ENCODE measurements at places on chromosomes 7 and 10.

DNA sequence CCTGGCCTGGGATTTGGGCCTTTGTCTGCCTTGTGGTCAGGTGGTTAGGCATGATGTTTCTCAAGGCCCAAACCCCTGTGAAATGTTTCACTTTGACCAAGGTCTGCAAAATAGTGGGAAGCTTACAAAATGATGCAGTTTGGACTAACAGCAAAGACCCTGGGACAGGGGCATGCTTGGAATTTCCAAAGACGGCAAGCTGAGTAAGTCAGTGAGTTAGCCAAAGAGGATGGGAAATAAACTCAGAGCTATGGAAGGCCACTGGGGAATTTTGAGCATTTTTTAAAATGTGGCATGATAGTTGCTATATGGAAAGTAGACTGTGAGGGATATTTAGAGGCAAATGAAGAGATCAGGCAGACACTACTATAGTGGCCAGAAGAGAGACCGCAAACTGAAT, 31.6 kb upstream of the PPP1R3C start:
- DNase-seq = no peak

GRCh38 chr10:126394948-126395347, 6.7 kb upstream of the ADAM12 start:
- DNase-seq = no peak

DNA sequence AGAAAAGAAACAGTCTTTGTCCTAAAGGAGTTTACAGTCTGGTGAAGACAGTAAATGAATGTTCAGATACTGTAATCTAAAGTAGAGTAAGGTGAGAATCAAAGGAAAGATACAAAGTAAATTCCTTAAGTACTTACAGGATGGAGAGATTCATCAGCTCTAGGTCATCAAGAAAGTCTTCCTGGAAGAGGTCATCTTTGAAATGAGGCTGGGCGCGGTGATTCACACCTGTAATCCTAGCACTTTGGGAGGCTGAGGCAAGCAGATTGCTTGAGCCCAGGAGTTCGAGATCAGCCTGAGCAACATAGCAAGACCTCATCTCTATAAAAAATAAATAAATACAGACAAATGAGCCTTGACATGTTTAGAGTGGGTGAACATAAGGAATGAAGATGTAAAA, 18.3 kb downstream of the FHIP2A start:
- no peak for DNase-seq

- peak; percentile 49 for DNase-seq
Measured at GRCh38 chr7:127819975-127820731, 168.2 kb downstream of the SND1 start.

GRCh38 chr10:104328896-104329710, 9.2 kb downstream of the ITPRIP start:
- DNase-seq = peak; percentile 76

DNA sequence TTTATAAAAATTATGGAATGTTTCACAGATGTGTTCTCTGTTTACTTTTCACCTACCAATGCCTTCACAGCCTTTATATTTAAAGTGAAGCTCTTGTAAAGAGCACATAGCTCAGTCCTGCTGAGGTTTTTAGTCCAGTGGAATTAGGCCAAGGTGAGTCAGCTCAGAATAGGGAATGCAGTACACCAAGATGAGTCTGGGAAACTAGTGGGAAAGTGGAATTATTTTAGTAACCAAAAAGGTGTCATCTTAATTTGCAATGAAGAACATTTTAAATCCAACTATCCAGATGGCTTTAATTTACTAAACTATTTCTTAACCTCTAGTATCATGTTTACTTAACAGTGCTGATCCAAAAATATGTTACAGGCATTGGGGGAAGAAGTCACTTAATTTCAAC, 236.3 kb upstream of the CTBP2 start:
- DNase-seq = no peak

DNA sequence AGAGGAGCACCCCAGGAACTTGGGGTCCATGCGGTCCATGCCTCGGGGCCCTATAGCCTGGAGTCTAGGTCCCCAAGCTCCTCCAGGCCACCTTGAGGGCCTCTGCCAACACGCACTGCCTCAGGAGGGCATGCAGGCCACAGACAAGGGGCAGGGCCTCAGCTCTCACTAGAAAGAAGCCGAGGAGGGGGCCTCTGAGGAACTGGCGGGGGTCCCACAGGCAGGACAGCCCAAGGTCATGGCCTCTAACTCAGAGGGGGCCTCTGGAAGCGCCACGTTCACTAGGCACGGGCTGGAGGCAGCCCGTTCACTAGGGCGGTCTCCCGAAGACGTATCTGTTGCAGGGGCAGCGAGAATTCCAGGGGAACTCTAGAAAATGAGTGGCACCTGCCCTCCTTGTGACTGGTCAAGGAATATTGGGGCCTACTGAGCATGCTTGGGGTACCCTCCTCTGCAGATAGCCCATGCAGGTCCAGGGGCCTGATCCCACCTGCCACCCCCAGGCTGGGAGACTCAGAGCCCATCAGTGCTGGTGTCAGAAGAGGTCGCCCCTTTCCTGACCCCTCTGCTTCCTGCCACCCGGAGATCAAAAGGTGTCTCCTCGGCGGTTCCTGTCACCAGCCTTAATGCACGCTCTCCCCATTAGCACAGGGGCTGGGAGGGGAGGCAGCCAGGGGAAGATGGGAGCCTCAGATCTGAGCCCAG, 86.7 kb upstream of the RET start:
- DNase-seq = no peak

GRCh38 chr10:43059828-43060227, 17.0 kb upstream of the RET start:
- no peak for DNase-seq

GRCh38 chr10:59372543-59372942, 10.2 kb upstream of the FAM13C start:
- DNase-seq = no peak

GRCh38 chr10:90136731-90137316, 435.4 kb downstream of the KIF20B start:
- peak; percentile 5 for DNase-seq
